ENCODE measurements at places on chromosomes 4 and X. TPM values are rescaled to one million over a fixed set of nuclear protein-coding genes. Genes with fewer than 3 reads are reported as not detected.

DNA sequence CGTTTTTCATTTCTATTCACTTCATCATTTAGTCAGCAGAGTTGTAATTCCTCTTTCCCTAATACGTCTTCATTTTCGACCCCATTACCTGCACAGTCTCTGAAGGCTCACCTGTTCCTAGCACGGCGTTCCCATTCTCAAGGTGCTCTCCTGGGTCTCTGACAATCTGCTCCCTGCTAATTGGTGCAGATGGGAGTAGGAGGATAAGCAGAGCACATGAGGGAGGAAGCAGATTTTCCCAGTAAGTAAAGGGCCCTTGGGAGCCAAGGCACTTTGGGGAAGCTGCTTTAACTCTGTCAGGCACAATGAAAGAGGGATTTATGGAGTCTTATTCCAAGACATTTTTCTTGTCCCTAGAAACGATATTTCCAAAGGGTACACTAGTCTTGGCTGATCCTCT, 466.4 kb downstream of the STIM2 start:
- no peak for DNase-seq

DNA sequence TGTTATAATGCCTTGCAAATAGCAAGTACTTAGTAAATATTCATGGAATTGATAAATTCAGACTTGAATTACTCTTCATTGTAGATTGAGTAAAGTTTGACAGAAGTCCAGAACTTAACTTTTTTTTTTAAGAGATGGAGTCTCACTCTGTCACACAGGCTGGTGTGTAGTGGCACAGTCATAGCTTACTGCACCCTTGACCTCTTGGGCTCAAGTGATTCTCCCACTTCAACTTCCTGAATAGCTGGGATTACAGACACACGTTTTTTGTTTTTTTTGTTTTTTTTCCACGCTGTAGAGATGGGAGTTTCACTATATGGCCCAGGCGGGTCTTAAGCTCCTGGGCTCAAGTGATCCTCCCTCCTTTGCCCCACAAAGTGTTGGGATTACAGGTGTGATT, 32.1 kb downstream of the UBE2K start:
- DNase-seq = no peak

DNA sequence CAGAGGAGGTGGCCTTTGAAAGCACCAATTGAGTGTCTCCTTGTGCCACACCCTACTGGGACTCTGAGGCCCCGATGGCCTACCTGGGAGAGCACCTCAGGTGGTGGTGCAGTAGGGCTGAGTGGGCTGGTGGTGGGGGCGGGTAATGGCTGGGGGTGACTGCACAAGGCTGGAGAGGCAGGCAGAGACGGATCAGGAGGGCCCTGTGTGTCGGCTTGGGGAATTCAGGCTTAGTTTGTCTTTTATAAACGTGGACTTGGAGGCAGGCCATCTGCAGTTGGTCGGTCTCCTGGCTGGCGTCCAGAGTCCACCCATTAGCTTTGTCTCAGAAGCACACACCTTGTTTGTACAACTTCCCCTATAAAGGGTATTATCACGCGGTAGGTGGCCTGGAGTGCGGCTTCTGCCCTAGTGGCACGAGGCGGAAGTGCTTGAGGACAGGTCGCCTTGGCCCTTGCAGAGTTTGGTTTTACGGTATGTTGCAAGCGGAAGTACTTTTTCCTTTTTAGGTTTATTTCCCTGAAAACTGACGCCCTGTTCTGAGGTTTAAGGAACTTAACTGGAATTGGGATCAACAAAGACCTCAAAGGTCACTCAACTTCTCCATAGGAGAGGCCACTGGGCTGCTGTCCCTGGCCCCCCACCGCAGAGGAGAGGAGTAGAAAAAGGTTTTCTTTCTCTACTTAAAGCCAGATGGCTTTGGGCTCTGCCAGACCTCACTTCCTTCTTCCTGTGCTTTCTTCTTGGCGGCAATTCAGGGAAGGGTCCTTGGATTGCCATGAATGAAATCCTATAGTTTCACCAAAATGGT, 8.0 kb downstream of the TBC1D14 start:
- no peak for DNase-seq

- DNase-seq = no peak
These were observed 100.8 kb upstream of the SORBS2 start for GRCh38 chr4:185912779-185913178.

DNA sequence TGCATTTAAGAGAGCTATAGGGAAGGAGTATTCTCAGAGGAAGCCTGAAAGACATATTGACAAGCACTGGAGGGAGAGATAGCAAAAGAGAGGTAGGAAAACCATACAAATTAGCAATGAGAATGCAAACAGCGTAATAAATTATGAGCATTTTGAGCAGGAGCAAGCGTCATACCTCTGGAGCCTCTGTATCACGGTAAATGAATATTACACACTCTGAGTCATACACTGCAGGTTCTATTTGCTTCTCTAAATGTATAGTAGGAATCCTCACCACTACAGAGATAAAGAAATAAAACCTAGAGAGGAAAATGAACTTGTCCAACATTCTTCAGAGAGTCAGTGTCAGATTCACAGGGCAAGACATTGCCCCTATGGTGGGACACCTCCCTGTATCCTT, 46.4 kb upstream of the GABRE start:
- no peak for DNase-seq

DNA sequence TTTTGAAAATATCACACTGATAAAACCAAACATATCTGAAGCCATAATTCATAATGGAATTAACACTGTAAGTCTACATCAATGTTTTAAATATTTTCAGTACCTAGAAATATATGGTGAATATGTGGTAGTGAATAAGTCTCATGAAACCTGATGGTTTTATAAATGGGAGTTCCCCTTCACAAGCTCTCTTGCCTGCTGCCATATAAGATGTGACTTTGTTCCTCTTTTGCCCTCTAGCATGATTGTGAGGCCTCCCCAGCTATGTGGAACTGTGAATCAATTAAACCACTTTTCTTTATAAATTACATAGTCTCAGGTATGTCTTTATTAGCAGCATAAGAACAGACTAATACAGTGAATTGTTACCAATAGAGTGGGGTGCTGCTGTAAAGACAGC, 536.8 kb upstream of the GALNT7 start:
- DNase-seq = no peak

DNA sequence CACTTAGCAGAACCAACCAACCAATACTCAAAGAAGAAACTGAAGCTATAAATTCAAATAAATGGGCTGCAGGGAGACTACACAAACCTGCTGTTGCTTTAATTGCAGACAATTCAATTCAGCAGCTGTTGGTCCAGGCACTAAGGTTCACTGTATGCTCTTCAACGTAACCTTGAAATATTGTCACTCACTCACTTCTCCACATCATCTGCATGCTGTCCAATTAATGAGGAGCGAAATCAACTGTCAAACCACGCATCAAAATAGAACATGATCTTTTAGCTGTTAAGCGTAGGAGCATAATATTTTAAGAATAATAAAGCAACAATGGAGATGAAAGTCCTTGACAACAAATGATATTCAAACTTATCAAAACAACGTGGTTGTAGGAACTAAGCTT, 17.0 kb downstream of the ENOX2 start:
- no peak for DNase-seq

GRCh38 chrX:71052721-71053120, 15.4 kb downstream of the SNX12 start:
- DNase-seq = no peak

GRCh38 chrX:136203951-136204350, 47.2 kb downstream of the MAP7D3 start:
- DNase-seq = no peak

DNA sequence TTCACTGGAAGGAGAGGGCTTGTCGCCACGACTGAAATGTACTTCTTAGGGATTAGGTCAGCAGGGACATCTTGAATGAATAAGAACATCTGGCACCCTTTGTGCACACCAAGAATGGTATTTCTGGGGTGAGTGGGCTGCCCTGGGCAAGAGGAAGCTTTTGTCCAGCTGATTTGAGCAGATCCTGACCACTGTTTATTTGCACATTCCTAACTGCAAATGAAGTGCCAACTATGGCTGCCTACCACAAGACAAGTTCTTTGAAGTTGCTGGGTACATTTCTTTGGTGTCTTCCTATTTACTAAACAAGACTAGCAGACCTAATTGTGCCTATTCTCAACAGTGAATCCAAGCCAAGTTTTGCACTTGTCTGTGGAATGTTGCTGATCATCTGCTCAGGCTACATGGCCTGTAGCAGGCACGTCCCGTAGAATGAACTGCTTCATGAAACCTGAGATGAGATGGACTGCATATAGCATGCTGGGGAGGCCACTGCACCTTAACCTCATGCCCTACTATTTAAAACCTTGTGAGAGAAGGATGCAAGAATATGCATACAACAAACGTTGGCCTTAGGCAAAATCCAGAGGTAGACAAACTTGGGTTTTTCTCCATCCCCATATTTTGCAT, 45.0 kb downstream of the PIR start:
- peak; percentile 27 for DNase-seq

- no peak for DNase-seq
These were observed 5.0 kb downstream of the ADH7 start for GRCh38 chr4:99430106-99430505.

- DNase-seq = no peak
These were observed 42.3 kb downstream of the DCTD start for GRCh38 chr4:182874797-182875345.

DNA sequence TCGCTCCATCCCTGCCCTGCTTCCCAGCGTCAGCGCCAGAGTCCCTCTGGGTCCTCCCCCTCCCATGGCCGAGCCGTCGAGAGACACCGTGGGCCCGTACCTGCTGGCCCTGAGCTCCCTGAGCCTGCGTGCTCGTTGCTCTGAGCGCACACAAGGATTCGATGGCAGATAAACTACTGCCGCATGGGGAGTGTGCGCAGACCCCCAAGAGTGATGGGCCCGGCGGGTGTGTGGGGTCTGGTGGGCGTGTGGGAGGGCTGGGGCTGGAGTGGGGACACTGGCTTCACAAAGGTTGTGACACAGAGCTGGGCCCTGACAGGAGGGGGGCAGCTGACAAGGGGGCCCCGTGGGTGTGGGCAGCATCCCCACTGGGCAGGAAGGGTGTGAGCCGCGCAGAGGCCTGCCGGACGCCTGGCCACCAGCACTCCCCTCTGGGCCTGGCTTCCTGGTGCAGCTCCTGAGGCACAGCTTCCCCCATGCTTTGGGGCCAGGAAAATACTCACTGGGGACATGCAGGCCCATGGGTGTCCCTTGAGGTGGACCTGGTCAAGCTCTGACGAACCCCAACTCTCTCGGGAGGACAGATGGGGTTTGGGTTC, 4.8 kb upstream of the RGS12 start:
- DNase-seq = no peak

- peak; percentile 64 for DNase-seq
These were observed 4.9 kb upstream of the WDFY3 start for GRCh38 chr4:84971319-84971932.

- peak; percentile 37 for DNase-seq
These were observed 568 bp downstream of the FHDC1 start for GRCh38 chr4:152936446-152937335.

The SCARB2 gene
- 208 TPM for total RNA-seq

DNA sequence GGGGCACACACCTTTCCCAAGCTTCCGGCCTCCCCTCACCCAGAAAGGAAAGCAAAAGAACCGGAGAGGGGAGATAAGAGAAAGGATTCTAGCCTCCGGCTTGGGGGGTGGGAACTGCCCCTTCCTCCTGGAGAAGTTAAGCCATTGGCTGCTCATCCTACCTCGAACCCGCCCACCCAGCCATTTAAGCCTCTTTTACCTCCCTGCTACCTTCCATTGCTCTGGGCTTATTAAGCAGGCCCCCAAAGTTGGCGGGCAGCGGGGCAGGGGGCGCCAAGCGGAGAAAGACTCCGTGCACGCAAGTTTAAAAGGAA, 2.3 kb downstream of the MAML3 start:
- peak; percentile 47 for DNase-seq

Measured in myocyte (in vitro differentiated cells).